ENCODE measurements at places on chromosomes 1 and 21.

DNA sequence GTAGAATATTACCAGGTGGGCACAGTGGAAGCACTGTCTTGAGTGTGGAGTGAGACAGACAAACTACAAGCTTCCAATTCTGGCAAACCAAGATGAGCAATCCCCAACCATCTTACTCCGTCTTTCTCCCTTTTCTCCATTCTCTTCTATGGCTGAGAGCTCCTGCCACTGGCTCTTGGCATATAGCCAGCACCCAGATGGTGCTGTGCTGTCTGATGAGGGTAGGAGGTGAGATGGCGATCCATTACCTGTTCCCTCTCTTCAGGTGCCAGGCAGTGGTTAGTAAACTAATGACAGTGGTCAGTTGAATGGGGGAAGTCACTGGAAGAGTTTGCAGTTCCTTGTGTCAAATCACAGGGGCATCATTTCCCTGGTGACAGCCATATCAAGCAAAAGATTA lies 108.4 kb downstream of the FNBP1L start:
- no peak for DNase-seq

DNA sequence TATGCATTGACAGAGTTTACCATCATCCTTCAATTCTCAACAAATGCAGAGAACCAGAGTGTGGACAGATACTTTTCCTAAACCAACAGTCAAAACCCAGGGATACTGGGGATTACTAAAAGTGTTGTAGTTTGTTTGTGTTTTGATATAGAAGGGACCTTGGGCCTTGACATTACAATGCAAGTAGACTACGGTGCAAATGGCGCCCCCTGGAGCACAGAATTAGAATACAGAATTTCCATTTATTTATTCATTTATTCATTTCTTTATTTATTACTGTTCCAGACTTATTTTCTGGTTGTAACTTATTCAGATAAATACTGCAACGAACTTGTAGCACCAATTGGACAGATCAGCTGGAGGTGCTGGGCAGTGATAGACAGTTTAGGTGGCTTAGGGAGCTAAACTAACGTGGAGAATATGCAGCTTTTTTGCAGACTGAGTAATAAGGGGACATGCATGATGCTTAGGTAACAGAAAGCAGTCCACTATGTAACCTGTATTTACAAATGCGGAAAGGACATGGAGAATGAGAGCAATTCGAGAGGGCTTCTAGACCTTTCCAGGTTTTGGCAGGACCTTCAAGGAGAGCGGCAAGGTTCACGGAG lies 42.6 kb downstream of the KIRREL1 start:
- peak; percentile 51 for DNase-seq

GRCh38 chr1:207866471-207867135 lies 44.3 kb downstream of the CD34 start:
- no peak for DNase-seq

DNA sequence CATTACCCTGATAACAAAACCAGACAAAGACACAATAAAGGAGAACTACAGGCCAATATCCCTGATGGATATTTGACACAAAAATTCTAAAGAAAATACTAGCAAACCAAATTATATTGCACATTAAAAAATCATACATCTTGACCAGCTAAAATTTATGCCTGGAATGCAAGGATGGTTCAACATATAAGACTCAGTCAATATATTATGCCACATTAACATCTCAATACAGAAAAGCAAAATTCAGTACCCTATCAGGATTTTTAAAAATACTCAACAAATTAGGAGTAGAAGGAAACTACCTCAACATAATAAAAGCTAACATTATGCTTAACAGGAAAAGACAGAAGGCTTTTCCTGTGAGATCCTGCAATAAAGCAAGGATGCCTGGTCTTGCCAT lies 177.1 kb downstream of the MAGI3 start:
- DNase-seq: no peak

DNA sequence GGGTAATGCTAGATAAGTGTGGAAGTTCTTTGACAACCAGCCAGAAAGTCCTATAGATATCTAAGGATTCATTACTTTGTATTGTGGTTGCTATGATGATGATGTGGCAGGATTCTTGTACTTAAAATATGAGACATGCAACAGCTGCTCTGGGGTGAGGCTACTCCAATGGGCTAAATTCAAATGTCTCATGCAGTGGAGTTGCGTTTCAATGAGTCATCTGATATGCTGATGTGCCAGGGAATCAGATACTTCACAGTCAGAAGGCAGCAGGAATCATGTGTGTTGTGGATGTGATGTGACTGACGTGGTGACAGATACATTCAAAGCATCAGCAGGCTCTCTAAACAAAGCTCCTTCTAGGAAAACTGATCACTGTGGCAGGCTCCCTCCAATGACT lies 66.5 kb downstream of the TSEN15 start:
- no peak for DNase-seq

GRCh38 chr1:232221802-232222499 lies 408.0 kb downstream of the SIPA1L2 start:
- DNase-seq: no peak

GRCh38 chr1:15017120-15017519 lies 136.4 kb upstream of the TMEM51 start:
- no peak for DNase-seq

GRCh38 chr1:206833106-206833680 lies 32.2 kb upstream of the IL20 start:
- peak; percentile 73 for DNase-seq

GRCh38 chr1:107997866-107998265 lies 32.9 kb upstream of the VAV3 start:
- DNase-seq: no peak

DNA sequence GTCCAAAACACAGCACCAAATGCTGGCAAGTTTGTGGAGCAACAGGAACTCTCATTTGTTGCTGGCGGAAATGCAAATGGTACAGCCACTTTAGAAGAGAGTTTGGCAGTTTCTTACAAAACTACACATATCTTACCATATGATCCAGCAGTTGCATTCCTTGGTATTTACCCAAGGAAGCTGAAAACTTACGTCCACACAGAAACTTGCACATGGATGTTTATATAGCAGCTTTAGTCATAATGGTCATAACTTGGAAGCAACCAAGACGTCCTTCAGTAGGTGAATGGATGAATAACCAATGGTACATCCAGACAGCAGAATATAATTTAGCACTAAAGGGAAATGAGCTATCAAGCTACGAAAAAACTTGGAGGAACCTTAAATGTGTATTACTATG lies 66.4 kb downstream of the MARK1 start:
- no peak for DNase-seq

- DNase-seq: no peak
Observed at GRCh38 chr21:25615880-25616279, 8.6 kb upstream of the MRPL39 start.

DNA sequence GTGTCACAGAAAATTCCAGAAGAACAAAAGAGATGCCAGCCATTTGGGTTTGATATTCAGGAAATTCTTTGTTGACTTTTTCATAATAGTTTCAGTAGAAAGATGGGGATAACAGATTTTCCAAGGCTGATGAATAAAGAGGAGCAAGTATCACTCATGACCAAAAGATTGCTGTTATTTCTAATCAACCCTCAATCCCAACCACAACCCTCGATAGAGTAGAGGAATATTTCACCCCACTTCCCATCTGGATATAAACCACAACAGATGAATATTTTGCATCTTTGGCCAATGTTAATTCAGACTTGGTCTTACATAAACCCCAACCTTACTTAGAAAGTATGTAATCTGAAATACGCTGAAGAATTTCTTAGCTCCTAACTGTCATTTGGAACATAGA lies 232.4 kb downstream of the SEC16B start:
- DNase-seq: no peak

DNA sequence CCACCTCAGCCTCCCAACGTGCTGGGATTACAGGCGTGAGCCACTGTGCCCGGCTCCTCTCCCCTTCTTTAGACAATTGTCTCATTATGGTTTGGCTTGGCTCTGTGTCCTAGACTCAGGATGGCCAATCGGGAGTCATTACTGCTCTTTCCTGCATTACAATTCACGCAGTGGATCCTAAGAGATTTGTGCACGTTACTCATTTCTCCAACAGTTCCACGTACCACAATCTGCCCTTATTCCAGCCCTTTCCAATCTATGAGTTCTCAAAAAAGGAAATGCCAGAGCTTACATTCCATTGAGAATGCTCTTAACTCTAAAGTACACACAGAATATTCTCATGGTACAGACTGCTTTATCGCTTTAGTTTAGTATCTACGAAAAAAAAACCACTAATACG lies 357.0 kb downstream of the GPATCH2 start:
- DNase-seq: no peak

- DNase-seq: no peak
Observed at GRCh38 chr1:8374812-8375211, 56.9 kb downstream of the SLC45A1 start.

DNA sequence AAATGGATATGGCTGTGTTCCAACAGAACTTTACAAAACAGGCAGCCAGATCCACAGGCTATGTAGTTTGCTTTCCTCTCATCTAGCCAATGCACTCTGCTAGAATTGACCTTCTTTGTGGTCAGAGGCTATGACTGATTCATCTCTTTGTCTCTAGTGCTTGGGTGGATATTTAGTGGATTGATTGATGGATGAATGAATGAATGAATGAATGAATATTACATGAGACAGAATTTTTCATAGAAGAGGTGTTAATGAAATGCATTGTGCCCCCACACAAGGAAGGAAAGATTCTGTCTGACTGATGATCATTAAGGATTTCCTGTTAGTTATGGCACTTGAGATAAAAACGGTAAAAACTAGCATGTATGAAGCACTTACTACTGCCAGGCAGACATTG lies 50.5 kb upstream of the ZYG11A start:
- DNase-seq: no peak

DNA sequence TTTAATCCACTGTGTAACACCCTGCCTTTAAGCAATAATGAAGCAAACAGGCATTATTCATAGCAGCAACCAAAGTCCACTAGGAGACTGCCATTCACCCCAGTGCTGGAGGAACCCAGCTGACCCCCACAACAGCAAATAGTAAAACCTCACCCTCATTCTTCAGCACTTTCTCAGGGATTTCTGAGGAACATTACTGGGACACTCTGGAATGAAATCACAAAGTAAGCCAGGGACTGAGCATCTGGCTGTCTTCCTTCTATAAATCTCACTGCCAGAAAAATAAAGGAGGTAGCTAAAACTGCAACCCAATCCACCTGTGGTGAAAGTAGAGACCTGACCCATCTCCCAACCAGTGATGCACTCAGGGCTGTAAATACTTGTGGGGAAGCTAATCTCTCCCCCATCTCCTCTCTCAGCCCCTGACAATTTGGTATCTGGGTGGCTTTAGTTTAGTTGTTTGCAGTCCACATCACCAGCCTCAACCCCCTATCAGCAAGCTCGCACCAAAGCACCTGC lies 47.1 kb downstream of the COL6A1 start:
- DNase-seq: no peak

DNA sequence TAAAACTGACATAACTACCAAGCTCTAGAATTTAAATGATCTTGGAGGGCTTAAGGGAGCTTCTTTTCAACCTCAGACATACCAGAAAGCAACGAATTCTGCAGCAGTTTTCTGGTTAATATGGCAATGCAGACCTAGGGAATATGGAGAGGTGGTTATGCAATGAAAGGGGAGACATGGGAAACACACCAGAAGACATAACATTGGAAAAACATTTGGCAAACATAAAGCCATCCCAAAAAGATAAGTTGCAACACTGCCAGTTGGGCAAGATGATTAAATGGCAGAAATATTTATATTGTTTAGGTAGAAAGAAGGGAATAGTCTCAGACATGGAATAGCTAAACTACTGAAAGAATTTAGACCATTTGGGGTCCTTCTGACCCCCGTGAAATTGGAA lies 104.5 kb downstream of the KCNJ6 start:
- no peak for DNase-seq

GRCh38 chr1:243363832-243364231 lies 108.0 kb downstream of the SDCCAG8 start:
- no peak for DNase-seq

GRCh38 chr1:101483982-101484688 lies 247.3 kb downstream of the S1PR1 start:
- DNase-seq: no peak

DNA sequence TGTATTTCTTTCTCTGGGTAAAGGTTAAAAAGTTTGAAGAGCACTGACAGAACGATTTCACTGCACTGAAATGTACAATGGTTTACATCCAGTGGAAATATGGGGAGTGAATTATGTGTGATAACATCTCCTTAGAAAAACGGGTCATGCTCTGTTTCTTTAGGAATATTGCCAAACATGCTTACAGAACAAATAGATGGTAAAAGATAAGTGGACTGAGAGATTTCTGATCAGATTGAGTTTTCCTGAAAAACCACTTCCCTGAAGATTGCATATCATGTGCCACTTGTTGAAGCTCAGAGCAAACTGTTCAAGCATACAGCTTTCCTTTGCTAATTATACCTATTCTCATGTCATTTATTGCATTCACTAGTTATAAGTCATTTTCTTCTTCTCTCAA lies 29.9 kb upstream of the DISP1 start:
- no peak for DNase-seq

DNA sequence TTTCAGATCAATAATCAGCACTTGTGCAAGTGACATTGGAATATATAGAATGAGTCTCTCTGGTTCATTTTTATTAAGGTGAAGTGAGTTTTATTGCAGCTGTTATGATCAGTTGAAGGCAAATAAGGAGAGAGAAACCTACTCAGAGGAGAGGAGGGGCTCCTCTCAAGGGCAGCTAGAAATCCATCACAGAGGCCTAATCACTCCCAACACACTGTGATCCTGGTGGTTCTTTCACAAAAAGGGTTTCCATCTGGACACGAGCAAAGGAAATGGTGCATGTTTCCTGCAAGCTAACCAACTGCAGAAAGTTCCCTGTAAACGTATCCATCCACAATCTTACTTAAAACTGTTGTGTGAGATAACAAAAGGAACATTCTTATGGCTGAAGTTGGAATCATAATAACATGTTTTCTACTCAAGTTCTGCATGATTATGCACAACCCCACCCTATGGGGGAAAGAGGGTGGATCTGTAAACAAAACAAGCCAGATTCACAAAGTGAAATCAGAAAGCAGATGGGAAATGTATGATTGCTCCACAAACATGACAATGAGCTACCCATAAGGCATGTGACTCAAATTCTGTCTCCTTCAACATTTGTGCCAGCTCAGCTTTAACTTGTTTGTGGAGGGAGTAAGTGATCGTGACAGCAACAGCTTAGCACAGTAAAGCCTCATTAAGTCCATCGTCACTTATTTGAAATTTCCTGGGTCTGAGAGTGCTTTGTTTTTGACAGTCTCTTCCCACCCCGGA lies 141.2 kb upstream of the ST6GALNAC5 start:
- DNase-seq: no peak

Measured in inflammatory macrophage (primary cell).